ENCODE measurements at places on chromosomes 4 and X.
A peak's percentile ranks its signal among the peaks of the same experiment; 100 is the strongest.

DNA sequence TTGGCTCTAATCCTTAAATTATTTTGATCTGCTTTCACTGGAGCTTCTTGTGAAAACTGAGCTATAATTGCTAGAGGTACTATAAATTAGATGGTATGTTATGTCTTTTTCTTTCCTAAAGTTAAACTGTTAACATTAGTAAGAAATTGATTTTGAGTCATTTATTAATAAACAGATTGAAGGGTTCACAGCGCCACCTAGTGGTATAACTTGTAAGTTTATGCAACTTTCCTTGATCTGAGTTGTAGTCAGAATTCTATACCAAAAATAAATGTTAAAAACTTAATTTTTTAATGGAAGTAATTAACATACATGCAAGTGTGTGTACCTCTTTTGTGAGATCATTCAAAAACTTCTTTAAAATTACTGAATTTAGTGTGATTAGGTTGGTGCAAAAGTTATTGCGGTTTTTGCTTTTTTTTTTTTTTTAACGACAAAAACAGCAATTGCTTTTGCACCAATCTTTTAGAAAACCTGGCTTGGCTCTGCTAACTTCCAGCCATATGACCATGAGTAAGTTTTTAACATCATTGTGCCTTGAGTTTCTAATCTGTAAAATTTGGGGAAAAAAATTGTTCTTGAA is 151.5 kb downstream of the CENPC start:
- DNase-seq, result peak; percentile 51

- no peak for DNase-seq
Observed at GRCh38 chrX:135985973-135986310, 707 bp downstream of the SLC9A6 start.

DNA sequence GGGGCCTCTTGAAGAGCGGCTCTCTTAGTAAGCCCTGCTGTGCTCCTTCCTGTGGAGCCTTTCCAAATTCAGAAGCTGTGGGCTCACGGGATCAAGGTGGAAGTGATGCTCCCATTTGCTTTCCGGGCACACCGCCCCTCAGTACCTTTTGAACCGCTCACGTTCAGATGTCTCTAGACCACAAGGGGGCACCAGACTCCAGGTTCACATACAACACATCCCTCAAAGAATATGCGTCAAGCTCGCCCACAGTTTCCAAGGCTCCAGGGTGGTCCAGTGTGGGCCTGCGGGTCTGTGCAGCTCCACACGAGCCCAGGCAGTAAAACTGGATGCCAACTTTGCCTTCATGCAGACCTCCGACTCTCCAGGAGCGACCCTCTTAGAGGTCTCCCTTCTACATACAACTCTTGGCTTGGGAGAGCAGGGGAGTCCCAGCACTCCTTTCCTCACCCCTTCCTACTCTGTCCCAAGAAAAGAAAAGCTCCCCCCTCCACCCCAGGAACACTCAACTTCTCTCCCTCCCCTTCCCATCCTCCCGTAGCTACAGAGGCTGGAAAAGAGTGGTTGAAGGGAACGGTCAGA is 11.0 kb downstream of the SUPT20HL1 start:
- DNase-seq, result peak; percentile 56

- peak; percentile 63 for DNase-seq
Observed at GRCh38 chrX:104325213-104325585, 70.5 kb upstream of the ESX1 start.

- no peak for DNase-seq
Observed at GRCh38 chr4:40536032-40536431, 93.6 kb downstream of the RBM47 start.

DNA sequence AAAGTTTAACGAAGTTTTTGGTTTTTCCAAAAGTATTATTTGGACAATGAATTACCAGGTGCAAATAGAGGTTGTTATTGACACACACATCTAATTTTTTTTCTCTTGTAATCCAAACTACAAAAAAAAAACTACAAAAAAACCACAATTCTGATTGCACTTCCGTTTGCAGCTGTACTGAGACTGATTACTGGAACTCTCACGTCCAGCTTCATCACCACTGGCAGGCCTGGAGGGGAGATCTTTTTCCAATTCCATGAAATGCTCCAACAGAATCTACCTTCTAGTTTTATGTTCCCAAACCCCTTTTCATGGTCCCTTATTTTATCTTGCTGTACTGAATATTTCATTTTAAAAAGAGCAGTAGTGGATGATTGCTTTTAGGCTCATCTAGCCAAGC is 1118.3 kb downstream of the C4orf33 start:
- DNase-seq, result no peak

GRCh38 chr4:153465615-153466080 is 512 bp upstream of the TMEM131L start:
- DNase-seq, result peak; percentile 75

DNA sequence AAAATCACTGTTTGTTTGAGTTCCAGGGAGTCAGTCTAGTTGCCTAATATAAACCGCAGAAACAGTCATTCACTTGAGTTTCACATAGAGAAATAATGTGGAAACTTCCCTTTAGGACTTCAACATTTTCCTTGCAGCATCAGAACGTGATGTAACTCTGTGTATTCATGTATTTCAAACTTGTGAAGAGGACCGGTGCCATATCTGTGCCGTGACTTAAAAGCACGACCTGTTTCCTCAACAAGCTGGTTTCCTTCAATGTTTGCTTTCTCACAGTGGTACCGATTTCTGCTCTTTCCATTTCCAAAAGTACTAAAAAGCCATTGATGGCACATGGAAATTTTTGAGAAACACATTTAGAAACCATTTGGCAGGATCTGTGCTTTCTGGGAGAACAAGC is 166.6 kb upstream of the RAPGEF2 start:
- DNase-seq, result peak; percentile 61

DNA sequence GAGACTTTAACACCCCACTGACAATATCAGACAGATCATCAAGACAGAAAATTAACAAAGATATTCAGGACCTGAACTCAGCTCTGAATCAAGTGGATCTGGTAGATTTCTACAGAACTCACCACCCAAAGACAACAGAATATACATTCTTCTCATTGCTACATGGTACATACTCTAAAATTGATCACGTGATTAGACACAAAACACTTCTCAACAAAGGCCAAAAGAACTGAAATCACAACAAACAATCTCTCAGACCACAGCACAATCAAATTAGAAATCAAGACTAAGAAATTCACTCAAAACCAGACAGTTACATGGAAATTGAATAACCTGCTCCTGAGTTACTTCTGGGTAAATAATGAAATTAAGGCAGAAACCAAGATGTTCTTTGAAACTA is 49.6 kb downstream of the DACH2 start:
- no peak for DNase-seq

- DNase-seq, result no peak
Observed at GRCh38 chr4:151908734-151909497, 148.1 kb upstream of the GATB start.

DNA sequence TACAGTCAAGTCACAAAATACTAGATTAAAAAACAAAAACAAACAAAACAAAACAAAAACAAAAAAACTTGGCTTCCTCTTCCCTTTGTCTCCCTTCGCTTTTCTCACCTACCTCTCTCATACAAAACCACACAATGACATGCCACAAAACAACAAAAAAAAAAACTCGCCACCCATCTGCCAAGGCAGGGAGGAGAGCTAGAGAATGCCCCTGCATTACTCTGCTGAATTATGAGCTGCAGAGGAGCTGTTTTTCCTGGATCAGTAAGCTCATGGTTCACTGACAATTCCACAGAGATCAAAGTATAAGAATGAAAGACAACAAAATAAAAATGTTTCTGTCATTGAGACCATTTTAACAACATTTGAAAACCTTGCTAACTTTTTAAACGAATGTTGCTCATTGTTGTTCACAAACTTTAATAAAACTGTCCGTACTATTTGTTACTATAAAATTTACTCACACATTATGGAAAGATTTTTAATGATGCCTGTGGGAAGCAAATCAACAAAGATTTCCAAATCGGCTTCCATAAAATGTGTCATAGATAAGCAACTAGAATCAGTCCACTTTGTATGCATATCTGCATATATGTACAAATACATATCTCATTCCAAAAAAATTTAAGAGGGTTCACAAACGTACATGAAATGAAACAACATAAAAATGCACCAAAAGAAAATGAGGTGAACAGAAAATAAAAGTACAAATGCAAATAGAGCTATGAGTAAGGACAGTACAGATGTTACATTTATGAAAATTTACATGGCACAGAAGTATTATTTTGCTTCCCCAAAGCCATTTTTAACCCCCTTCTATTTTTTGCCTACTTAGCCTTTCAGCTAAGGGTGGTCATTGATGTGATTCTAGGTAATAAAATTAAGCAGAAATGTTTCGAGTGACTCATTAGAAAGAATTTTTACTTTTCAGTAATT is 252.4 kb upstream of the FAT4 start:
- peak; percentile 4 for DNase-seq

DNA sequence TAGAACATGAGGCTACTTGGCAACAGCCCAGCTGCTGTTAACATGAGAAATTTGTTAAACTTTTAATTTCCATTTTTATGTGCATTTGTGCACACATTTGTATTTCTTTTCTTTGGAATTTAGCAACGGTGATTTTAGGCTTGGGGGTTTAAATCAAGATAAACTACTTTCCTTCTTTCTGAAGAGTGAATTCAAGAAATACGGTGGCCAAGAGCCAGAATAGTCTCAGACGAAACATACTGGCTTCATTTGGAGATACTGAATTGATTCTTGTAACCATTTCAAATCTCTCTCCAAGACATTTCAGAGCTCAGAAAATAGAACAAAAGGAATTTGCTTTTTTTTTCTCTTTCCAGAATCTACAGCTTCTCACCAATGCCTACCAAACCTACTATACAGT is 134.1 kb upstream of the SCML1 start:
- DNase-seq, result no peak

DNA sequence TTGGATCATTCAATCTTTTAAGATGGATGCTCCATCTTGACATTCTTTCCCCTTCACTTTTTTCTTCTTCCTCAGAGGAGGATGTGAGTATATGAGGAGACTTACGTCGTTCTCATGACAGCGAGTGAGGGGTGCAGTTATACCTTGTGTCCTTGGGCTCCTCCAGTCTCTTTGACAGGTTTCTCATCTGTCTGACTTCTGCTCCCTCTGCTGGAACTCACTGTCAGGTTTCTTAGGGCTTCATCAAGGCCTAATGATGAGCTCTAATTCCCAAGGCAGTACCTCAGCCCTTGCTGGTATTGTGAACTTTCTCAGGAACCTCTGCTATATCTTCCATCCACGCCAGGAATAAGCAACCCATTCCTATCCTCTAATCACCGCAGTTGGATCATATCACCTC is 237.8 kb upstream of the ADGRL3 start:
- DNase-seq, result no peak

DNA sequence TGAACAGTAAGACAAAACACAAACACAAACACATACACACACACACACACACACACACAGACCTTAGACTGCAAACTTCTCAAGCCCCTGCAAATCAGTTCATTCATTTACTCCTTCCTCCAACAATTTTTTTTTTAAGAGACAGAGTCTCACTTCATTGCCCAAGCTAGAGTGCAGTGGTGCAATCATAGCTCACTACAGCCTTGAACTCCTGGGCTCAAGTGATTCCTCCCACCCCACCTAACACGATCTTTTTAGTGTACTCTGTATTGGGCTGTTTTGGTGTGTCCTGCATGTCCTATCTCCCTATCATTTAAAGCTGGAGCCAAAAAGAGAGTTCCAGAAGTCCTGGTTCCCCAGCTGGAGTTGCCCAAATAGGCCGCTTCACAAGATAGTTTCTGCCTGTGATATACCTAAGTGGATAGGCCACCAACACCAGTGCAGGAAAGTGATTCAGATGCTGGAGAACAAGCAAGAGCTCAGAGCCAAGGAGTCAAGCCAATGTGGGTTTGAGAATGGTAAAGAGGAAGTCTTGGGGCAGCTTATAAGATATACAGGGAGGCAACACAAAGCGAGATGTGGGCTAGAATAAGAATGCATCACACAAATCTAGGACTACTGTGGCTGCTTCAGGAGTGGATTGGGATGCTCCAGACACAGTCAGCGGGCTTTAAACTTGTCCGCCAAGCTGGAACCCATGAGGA is 85.4 kb upstream of the RAPGEF2 start:
- DNase-seq, result no peak

DNA sequence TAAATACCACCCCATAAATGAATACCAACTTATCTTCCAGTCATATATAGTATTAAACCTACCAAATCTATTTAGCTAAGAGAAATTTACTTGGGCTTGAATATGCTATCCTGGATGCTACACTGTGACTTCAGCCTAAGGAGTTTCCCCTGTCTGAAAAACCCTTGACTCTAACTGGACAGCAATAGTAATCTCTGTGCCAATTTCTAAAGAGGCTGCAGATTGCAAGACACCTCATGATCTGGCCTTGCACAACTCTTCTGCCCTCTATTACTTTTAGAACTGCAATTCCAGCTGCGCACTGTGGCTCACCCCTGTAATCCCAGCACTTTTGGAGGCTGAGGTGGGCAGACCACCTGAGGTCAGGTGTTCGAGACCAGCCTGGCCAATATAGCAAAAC is 371.5 kb downstream of the KCNIP4 start:
- DNase-seq, result no peak

DNA sequence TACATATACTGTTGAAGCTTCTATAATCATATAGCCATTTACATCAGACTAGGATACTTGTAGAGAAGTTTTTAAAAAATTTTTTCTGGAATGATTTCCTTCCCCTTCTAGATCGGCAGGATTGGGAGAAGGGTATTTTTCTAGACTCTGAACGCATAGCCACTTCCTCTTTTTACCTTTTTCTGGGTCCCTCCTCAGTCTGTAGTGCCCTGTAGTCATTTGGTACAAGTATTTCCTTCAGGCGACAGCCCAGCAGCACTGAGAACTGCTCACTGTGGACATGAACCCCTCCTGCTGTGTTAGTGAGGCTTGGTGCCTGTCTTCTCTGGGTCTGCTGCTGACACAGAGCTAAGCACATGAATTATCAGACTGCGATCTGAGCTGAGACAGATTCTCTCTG is 255.4 kb downstream of the ARHGAP10 start:
- no peak for DNase-seq

- DNase-seq, result no peak
Observed at GRCh38 chr4:121213940-121214339, 49.8 kb upstream of the TNIP3 start.

- no peak for DNase-seq
Observed at GRCh38 chrX:82695066-82695465, 813.0 kb upstream of the POU3F4 start.

- DNase-seq, result no peak
Observed at GRCh38 chr4:31241504-31242106, 521.4 kb downstream of the PCDH7 start.

DNA sequence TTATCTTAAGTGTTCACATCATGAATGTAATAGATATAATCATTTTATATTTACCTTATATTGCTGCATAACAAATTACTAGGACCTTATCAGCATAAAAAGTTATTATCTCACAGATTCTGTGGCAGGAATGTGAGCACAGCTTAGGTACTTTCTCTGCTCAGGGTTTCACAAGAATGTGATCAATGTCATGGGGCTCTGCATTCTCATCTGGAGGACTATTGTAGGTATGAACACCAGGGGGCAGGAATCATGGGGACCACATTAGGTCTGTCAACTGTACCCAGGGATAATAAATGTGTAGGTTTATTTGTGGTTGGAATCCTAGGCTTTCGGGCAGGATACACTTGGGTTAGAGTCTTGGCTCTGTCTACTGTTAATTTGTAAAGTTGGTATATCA is 519.2 kb downstream of the ARAP2 start:
- DNase-seq, result no peak

- DNase-seq, result no peak
Observed at GRCh38 chr4:77852892-77853495, 9.6 kb upstream of the MRPL1 start.

- no peak for DNase-seq
Observed at GRCh38 chrX:10246297-10246696, 89.5 kb downstream of the CLCN4 start.

Data from GM23248 (cell line).